ENCODE measurements at places on chromosomes 6 and 20. TPM values are rescaled to one million over a fixed set of nuclear protein-coding genes. Genes with fewer than 3 reads are reported as not detected.

DNA sequence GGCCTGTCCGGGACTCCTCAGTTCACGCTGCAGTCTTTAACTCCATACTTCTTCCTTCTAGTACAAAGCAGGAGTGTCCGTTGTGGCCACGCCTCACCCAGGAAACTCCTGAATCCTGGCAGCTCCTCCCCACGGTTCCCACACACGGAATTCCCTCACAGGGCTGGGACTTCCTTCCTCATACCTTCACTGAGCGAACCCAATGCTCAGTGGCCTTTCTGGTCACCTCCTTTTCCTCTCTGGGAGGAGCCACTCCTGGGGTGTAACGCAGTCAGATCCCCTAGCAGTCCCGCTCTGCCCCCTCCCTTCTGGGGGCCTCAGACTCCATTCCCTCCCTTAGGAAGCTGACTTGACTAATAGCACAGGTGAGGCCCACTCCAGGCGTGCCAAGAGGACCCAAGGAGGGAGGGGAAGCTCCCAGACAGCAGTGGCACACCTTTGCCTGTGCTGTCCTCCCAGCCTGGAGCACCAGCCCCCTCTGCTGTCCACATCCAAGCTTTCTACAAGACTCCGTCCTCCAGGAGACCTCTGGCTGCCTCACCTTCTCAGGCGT, at the start of gene SLC52A3:
Gene SLC52A3 (minus strand): TSS at position 75 of the 553 bp plus-strand sequence. CDS start 2,726 bp downstream, outside the sequence.
- no peak for DNase-seq

DNA sequence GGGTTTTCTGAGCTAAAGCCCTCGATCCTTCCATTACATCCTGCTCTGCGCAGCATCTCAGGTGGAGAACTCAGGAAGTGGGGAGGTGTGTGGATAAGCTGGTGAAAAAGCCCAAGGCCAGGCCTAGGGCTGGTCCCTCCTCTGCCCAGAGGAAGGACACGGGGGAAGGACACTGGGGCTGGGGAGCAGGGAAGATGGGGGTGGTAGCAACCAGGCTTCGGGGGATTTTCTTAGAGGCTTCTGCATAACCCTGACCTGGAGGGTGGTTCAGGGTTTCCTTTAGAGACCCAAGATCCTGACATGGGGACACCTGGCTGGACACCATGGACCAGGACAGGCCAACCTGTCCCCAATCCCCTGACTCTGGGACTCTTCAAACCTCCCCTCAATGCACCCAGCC, 37.9 kb downstream of the SUN5 start:
- DNase-seq = no peak

- DNase-seq = no peak
Observed at GRCh38 chr20:42949950-42950349, 239.8 kb downstream of the PTPRT start.

DNA sequence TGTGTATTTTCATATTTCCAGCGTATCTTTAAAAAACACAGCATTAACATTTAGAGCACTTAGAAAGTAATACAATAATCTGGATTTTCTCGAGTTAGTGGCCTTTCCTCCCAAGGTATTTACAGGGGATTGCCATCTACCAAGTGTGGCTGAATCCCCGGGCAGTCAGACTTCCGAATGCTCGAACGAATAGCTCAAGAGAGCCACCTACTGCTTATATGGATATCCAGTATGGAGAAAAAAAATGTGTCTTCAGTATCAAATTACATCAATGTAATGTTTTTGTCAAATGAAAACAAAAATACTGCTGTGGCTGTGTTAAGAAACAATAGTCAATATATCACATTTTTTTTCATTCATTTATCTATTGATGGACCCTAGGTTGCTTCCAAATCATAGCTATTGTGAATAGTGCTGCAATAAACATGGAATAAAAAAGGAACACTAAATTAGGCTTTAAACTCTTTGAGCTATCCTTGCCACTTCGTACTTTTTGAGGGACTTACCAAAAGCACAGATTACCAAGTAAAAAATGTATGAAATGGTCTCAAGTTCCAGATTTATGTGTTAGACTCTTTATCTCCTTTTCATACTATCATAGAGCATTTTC, 654.5 kb upstream of the PTCHD4 start:
- DNase-seq = no peak

GRCh38 chr6:24321538-24322162, 36.2 kb downstream of the DCDC2 start:
- no peak for DNase-seq

BHLHE23 gene
- not detected for total RNA-seq
